Stimulated activated CD4-positive, alpha-beta T cell treated with anti-CD3 and anti-CD28 coated beads, Interleukin-4, amount 100 ng/mL, for 1 hour (primary cell): ENCODE measurements at places on chromosomes 7 and 10.

- DNase-seq: no peak
These were observed 30.7 kb downstream of the PRF1 start for GRCh38 chr10:70571636-70572439.

DNA sequence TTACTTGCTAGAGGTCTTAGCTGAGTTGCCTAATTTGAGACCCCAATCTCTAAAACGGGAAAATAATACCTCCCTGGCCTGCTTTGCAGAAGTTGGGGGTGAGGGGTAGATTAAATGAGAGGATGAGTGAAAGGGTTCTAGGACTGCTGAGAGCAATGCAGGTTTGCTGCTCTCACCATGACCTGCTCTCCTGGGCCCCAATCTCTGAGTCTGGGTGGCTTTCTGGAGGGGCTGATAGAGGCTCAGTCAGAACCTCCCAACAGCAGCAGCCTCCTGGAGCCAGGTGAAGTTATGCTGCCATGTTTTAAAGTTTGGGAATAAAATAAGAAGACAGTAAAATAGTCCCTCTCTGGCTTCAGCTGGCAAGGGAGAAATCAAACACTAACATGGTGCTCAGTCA, 7.3 kb downstream of the UROS start:
- DNase-seq: no peak

DNA sequence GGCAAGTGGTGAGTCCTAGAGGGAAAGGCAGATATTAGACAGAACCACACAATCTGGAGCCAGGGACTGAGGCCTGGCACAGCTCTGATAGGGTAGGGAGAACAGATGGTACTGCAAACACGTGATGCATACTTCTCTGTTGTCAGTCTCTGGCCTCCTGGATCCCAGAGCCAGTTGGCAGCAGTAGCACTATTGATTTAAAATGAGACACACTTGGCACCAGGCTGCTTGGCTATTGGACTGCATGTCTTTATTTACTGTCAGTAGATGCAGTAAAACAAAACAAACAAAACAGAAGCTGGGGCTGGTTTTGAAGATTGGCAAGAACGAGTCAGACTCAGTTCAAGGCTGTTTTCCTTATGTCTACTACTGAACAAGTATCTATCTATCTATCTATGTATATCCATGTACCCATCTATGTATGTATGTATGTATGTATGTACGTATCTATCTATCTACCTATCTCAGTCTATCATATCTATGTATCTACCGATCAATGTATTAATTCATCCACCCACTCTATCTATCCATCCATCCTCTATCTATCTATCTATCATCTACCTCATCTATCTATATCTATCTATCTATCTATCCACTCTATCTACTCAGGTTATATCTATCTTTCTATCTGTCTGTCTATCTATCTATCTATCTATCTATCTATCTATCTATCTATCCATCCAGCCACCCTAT, 23.4 kb upstream of the MGAM2 start:
- no peak for DNase-seq

GRCh38 chr7:128135515-128136214, 104.4 kb upstream of the LRRC4 start:
- DNase-seq: peak; percentile 68

GRCh38 chr7:3150027-3150426, 106.4 kb upstream of the CARD11 start:
- DNase-seq: no peak

DNA sequence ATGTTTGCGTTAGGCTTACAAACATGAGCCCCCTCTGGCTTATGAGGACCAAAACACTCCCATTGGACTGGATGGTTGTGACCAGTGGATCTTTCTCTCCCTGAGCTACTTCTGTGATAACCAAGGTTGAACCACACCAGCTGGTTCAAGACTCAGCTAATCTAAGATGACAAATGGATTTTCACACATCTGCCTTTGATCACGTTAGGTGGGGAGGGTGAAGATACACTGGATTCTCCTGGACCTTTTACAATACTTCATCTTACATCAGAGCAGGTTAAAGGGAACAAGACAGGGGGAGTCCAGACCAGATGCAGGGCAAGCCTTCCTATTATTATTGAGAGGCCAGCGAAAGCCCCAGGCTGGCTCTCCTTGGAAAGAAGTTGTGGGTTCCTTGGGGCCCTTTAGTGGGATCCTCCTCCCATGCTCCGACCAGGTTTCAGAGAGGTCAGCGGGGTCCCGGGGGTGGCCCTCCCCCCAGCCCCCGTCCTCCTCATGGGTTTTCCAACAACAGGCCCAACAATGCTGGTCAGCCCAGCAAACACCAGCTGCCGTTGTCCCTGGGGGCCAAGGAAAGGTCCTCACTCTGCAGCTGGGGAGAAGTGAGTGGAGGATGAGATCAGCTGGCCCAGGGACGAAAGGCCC, 2.8 kb downstream of the GFRA1 start:
- DNase-seq: no peak

- DNase-seq: no peak
These were observed 5.6 kb upstream of the PAX2 start for GRCh38 chr10:100739517-100740368.

DNA sequence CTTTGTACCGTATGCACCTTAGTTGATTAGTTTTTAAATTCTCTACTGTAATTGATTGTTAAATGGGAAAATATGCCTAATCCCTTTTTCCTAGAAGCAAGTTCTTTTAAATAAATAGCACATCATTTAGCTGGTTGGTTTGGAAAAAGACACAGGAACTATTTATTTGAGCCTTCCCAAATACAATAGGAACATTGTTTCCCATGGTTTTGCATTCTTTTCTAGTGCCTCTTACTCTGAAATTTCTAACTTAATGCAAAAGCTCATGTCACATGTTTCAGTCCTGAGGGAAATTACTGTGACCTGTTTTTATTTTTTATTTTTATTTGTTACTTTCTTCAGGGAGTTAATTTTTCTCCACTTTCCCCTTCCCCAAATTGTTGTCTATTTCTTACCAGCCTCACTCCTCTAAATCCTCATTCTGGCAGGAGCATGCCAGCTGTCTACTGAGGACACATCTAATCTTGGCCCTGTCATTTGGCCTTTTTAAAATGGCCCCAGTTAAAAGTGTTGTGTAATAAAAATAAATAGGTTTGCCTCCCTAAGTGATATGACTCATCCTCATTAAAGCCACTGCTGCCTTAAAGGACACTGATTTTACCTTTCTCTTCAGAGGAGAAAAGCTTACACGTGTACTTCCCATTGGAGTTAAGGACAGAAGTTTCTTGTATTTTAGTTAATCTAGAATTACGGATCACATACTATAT, 94.5 kb downstream of the PPP1R3A start:
- no peak for DNase-seq

DNA sequence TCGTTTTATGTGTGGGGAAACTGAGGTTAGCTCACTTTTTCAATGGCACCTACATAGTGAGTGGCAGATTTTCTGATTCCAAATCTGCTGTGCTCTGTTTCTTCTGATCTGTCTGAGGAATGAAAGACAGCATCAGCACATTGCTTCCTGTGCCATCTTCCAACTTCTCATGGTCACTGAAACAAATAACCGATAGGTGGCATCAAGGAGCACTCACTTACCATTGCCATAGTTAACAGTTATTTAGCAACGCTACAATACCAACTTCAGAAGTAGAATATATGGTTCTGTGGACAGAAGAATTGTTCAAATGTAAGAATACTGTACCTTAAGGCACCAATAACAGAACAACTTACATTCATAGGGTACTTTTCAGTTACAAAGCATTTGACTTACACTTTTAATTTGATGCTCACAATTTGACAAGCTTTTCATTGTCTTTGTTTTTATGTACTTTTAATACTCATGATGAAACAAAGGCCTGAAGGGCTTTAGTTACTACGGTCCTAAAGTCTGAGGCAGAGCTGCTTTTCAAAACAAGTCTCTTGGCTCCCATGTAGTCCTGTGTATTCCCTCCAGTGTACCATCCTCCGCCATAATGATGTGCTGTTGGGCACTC, 228.9 kb upstream of the TCF7L2 start:
- no peak for DNase-seq

DNA sequence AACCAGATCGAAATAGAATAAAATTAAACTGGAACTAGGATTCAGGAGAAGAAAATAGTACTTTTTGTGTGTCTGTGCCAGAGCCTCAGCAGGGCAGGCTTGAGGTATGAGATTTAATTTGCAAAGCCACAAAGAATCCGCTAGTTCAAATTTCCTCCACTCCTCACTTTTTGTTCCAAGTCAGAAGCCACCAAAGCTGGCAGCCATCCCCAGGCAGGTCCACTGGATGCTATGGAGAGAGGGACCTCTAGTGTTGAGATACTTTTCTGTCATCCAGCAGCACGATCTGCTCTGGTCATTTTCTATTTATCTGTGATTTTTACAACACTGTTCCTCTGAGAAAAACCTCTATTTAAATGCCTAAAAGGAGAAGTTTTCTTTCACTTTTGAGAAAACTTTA, 147.9 kb upstream of the FRMD4A start:
- DNase-seq: no peak

DNA sequence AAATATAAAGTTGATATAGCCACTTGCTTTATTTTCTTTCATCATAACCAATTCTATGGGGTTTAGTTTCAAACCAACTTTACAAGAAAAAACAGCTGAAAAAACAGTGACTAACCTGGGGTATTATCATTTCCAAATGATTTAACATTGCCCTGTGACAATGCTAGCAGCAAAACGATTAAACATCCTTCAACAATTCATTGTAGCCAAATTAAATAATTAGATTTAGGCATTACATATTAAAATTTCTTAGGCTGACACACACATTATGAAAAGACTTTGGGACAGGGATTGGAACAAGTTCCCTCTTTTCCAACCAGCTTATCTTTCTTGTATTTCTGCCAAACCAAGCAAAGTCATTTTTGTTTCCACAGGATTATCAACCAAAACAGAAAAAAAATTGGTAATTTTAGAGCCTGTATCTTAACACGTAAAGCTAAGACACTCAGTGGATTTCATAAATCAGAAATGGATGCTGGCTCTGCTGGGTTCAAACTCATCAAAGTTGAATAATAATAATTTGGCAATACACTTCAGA, 84.0 kb downstream of the SEMA3D start:
- no peak for DNase-seq

DNA sequence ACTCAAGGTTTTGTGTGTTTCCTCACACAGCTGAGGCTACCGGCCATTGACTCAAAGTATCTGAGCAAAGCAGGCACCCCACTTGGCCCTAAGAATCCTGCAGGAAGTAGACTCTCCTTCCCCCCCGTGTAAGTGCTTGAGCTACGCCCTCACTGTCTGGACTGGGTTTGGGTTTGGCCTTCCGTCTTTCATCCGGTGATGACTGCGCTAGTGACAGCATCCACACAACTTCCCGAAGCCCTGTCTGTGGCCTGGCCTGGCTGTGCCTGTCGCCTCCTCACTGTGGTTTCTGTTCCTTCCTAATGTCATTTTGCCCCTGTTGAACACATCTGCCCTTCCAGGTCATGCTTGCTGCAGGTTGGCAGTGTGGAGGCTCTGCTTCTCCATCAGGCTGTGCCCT, 14.5 kb downstream of the C7orf57 start:
- no peak for DNase-seq

- DNase-seq: no peak
These were observed 10.9 kb downstream of the RNF32 start for GRCh38 chr7:156651474-156651873.

- no peak for DNase-seq
These were observed 70.3 kb upstream of the GSDME start for GRCh38 chr7:24827589-24827988.

DNA sequence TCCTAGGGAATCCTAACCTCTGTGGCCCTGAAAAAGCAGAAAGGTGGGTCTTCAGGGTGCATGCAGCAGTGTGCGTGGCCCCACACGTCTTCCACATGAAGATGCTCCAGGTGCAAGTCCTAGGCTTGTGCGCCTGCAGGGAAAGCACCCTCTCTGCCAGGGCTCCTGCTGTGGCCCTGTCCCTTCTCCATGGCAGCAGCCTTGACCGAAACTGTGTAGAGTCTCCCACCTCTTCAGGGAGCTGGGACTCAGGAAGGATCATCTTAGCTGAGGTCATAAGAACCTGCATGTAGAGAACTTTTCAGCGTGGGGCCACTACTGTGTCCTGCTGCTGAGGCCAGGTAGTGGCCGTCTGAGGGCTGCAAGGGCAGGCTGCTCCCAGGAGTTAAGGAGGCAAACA, 6.3 kb upstream of the CSGALNACT2 start:
- no peak for DNase-seq

DNA sequence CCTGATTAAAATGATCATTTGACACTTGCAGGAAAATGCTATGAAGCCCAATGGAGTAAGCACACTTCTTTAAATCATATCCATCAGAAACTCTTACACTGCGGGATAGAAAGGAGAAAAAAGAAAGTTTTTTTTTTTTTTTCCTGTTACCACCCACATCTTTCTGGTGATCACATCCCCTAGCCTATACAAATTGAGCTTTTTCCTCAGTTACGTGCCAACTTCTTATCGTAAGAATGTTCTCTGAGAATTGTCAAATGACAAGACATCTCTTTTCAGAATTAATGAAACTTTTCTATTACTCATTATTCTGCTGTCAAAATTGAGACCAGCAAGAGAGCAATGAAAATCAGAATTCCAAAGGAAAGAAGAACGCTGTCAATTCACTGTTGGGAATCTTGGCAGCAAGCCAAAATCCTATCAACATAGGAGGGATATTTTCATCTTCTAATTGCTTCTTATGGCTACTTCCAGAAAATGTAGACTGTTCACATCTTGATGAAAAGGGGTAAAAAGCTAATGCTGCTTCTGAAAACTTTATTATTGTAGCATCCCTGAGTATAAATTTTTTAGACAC, 179.5 kb downstream of the ADAM12 start:
- no peak for DNase-seq

GRCh38 chr10:68105820-68106219, 3.5 kb upstream of the MYPN start:
- no peak for DNase-seq

GRCh38 chr7:55326081-55326835, 38.9 kb upstream of the LANCL2 start:
- no peak for DNase-seq

DNA sequence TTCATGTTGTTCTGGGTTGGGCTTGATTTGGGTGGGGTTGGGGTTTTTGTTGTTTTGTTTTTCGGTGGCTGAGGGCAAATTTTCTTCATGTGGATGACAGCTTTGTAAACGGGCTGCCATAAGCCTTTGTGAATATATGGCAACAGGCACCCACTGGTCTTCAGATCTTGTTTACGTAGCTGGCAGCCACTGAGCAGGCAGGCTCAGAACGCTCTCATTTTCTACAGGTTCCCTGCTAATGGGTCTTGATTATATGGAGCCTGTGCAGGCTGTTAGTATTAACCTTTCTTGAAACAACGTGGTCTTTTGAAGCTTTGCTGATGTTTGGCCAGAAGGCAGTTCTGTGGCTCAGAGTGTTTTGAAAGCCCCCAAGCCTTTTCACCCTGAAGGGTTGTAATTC, 199.7 kb downstream of the TNS3 start:
- DNase-seq: no peak

DNA sequence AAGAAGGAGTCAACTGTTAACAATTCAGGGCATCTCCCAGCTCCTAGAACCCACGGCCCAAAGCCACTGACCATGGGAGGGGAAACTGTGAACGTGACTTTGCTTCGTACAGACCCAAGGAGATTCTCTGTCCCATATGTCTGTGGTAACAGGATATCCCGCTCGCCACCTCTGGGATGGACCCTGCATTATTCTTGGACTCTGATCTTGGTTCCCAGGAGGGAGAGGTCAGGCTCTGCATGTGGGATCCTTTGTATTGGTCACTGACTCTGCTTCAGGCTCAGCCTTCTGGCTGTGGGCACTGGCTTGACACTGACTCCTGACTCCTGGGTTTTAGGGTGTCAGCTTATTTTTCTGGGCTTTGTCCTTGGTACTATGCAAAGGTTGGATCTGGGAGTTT, 13.5 kb upstream of the MBL2 start:
- no peak for DNase-seq
